Right ventricle myocardium superior (tissue), 1 donor: ENCODE measurements at places on chromosomes 7 and 10.

DNA sequence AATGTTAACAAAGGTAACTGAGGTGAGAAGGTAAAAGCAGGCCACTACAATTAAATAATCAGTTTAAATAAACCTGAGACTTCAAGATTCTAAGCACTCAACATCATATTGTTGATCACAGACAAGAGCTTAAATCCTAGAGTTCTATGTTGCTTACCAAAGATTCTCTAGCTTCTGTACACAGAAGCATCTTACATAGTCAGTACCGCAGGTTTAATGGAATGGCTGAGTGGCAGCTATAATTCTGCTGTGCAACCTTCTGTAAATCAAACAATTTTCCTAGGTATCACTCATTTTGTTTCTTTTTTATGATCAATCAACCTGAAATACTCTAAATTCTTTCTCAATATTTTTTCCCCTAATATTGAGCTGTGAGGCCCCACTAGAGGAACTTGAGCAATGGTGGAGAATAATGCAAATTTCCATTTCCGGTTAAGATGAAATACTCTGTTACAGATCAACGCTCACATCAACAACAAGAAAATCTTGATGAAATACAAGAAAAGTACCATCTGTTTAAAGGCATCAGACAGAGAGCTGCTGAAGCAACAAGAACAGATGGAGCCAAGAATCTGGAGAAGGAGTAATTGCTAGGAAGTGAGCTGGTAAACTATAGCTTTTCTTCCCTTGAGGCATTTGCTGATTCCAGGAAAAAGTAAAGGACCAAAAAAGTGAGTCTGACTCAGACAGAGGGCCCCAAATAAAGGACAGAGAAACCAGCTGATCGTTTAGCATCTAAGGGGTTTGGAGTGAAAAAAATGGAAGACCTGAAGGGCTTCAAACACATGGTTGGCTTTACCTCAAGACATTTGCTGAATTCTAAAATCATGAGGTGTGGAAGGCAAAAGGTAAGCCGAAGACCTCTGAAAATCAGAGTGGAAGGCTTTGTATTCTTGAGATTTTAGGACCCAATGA is 22.6 kb downstream of the PNPLA8 start:
- no peak for DNase-seq

- DNase-seq, result no peak
Observed at GRCh38 chr7:27115221-27116026, 12.9 kb upstream of the HOXA2 start.

GRCh38 chr7:27184337-27185012 is 557 bp downstream of the HOXA11 start:
- no peak for DNase-seq

DNA sequence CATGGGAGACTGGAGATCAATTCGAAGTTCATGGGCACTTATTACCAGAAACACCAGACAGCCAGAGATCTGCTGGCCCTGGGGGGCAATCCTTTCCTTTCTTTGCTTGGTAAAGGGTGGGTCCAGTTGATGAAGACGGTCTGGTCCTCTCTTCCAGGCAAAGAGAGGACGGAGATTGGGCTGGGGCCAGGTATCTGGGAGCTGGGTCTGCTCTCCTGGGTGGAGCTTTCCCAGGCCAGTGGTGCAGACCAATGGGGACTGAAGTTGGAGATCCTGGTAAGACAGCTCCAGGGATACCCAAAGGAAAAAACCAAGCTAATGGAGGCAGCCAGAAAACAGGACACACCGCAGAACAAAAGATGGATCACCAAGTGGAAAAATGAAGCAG is 18.3 kb downstream of the NOD1 start:
- no peak for DNase-seq

DNA sequence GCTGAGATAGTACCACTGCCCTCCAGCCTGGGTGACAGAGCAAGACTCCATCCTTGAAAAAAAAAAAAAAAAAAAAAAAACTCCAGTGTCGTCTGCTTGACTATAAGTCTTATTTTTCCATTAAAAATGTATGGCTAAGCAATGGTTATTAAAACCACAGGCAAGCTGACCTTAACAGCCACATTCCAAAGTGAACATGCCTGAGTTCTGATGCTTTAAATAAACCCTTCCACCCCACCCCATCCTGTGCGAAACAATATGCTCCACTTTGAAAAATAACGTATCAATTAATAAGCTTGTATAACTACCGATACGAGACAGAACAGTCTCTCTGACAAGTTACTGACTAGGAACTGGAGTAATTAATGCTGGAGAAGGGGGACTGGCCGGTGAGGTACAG is 63.7 kb downstream of the LARP4B start:
- DNase-seq, result no peak

DNA sequence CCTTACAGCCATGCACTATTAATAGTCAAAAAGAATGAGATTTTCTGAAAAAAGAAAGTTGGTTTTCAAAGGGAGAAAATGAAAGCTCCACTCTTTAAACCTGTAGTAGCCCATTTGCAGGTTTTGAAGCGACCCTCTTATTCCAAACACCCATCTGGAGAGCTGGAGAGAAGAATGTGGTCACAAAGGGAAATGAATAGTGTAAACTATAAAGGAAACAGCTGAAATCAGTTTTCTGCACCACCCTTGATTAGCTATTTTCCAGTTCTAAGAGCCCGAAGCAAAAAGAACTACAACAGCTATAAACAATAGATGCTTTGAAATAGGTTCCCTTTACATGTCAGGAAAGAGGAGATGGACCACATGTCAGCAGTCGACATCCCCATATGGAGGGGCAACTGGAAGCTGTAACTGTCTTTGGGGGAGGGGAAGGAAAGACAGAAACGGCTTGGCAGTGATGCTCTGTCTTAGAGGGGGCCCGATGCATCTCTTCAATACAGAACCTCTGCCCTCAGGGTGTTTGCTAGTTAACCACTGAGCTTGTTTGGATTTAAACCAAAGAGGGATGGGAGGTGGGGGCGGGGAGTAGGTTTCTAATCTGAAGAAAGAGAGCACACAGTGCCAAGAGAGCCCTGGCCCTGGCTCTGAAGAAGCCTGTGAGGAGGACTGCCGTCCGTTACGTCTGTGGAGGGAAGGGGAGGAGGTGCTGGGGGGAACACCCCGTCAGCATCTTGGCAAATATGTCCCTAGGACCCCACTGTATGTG is 55.3 kb downstream of the CPVL start:
- peak; percentile 53 for DNase-seq

DNA sequence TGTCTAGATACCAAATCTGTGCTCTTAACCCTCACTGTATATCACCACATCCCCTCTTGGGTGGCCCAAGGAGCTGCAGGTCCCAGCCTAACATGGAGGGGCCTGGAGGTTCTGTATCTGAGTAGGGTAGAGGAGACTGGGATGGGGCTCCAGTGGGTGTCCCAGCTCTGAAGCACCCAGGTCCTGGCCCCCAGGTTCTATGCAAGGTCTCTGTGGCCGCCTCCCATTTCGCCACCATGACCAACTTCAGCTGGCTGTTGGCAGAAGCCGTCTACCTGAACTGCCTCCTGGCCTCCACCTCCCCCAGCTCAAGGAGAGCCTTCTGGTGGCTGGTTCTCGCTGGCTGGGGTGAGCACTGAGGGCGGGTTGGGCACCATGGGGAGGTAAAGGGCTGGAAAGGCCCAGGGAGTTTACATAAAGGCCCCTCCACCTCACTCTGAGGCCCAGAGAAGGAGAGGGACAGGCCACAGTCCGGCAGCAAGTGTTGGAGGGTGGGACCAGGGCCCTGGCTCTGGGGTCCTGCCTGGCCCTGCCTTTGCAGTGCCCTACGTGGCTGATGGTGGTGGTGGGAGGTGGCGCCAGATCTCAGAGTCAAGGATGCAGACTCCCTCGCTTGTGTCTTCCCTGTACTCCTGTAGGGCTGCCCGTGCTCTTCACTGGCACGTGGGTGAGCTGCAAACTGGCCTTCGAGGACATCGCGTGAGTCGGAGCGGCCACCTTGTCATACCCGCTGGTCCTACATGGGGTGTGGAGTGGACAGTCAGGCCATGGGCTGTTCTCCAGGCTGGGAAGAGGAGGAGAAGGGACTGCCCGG is 10.2 kb downstream of the GHRHR start:
- DNase-seq, result no peak

GRCh38 chr7:105838627-105839231 is 37.7 kb downstream of the ATXN7L1 start:
- DNase-seq, result peak; percentile 55

DNA sequence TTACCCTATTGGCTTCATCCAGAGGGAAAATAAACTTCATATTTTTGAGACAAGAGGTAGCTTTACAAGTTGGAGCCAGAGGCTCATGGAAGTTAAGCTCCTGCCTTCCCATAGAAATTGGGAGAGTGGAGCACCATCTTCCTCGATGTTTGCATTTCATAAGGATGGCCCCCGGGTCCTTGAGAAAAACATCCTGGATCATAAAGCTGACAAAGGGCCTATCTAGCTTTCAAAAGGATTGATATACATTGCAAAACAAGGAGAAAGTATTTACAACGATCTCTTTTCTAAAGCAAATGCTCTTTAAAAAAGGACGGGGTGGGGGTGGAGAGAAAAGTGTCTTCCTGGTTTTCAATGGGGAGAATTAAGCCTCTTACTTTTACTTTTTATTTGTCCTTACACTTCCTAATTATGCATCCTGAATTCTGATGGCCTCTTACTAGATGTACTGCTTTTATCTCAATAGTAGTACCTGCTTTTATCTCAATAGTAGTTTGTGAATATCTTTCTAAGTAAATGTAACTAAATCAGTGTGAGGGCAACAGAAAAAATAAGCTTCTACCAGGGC is 65.6 kb downstream of the PTPRZ1 start:
- no peak for DNase-seq

DNA sequence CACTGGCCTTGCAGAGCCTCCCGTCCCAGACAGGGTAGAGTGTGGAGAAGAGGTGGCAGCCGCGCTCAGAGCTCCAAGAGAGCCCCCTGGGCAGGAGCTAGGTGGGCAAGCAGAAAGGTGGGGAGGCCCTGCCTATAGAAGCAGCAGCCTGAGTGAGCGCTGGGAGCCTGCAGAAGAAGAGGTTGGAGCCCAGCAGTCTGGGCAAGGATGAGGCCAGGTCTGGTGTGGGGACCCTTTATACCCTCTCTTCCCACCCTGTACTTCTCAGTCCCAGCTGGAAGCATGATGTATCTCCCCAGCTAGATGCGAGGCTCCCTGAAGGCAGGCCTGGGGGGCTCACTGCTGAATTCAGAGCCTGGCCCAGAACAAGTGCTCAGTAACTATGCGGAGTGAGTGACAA is 44.5 kb upstream of the ZMIZ1 start:
- DNase-seq, result no peak

- peak; percentile 46 for DNase-seq
Observed at GRCh38 chr10:95755511-95756004, 405 bp upstream of the ENTPD1 start.

DNA sequence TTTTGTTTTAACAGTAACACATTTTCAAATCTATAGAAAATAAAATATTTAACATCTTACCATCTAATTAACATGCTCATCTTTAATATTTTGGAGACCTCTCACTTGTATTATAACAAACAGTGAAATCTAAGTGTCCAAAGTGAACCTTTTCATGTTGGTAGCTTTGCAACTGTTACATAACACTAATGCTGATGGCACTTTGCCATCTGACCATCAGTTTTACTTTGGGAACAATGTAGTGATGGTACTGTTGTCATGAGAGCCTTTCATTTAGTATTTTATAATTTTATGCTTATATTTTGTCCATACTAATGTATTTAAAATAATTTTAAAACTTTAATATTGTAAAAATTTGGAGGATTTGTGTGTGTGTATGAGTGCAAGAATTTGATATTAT is 1017.0 kb upstream of the KCND2 start:
- DNase-seq, result no peak

- peak; percentile 75 for DNase-seq
Observed at GRCh38 chr10:103470761-103471653, 8.0 kb downstream of the CALHM3 start.

DNA sequence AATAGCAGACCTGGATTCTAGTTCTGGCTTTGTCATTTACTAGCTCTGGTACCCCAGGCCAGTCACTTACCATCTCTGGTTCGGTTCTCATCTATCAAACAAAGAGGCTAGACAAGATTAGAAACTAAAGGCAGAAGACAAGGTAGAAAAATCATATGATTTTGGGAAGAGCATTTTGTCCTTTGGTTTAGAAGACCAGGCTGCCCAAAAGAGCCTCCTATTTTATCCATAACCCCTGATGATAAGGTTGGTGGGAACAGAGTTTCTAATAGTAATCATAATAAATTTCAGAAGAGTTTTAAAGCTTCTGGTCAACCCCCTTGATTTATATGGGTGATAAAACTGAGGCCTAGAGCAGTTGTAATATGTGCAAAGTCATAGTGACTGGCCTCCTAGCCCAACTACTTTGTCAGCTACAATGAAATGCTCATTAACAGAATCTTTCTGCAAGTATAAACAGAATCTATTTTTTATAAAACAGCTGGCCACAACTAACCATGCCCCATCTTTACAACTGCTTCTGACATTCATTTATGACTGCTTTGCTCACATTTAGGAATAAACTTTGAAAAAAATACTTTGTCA is 23.4 kb downstream of the COX15 start:
- no peak for DNase-seq

DNA sequence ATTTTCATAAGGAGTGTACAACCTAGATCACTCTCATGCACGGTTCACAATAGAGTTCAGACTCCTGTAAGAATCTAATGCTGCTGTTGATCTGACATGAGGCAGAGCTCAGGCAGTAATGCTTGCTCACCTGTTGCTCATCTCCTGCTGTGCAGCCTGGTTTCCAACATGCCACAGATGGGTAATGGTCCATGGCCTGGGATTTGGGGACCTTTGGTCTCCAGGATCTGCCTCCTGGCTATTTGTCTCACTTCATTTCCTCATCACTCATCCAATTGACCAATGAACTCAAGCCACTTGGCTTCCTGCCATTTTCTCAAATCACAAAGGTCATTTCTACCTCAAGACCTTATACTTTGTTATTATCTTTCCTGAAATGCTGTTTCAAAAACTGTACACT is 786.1 kb downstream of the ANKRD7 start:
- no peak for DNase-seq

GRCh38 chr7:45001138-45001694 is 1.2 kb downstream of the CCM2 start:
- DNase-seq, result no peak

GRCh38 chr10:11880151-11881029 is 57.2 kb downstream of the PROSER2 start:
- DNase-seq, result no peak

DNA sequence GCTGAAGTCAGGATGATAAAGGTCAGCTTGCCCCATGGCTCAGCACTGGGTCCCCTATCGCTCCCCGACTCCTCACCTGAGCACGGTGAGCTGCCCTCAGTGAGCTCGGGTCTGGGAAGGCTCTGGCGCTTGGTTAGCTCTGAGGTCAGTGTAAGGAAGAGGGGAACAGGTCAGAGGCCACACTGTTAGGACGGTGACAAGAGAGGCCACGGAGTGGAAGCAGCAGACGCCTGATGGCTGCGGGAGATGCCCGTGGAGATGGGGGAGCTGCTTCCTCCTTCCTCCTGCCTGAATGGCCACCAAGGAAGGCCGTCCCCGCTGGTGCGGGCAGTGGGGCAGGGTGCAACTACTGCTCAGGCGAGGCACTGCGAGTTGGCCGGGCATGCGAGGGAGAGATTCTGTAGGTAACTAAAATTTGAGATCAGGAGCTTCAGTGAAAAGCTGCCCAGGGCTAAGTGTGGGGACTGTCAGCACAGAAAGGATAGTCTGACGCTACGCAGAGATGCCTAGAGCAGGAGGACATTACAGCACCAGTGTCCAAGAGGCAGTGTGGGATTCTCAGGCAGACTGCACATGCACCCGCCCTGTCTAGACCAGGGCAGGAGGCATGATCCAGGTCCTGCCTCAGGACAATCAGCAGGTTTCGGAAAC is 231.3 kb upstream of the GRB10 start:
- DNase-seq, result no peak
